ENCODE measurements at places on chromosomes 1 and 21.

- DNase-seq: no peak
Observed at GRCh38 chr1:11462224-11462923, 16.6 kb upstream of the DISP3 start.

- no peak for DNase-seq
Observed at GRCh38 chr21:36115138-36115730, 19.6 kb upstream of the CBR3 start.

DNA sequence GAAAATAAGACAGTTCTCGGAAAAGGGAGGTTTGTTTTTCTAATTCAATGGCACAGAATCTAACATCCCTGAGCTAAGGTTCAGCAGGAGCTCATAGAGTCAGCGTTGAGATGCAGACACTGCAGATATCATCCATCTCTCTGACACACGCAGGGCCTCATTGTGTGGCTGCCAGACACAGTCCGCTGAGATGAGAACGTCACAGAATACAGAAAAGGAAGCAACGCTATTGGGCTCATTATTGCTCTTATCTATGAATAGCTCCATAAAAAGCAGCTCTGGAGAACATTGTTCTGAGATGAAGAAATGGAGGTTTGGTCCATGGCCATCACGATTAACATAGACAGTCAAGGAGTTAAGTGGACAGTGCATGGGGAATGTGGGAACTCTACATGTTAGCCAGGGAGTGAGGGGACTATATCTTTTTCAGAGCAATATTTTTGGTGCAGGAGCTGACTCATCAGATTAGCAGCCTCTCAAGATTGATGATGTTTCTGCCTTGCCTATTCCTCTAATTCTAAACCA lies 771.6 kb upstream of the CXADR start:
- DNase-seq: no peak

DNA sequence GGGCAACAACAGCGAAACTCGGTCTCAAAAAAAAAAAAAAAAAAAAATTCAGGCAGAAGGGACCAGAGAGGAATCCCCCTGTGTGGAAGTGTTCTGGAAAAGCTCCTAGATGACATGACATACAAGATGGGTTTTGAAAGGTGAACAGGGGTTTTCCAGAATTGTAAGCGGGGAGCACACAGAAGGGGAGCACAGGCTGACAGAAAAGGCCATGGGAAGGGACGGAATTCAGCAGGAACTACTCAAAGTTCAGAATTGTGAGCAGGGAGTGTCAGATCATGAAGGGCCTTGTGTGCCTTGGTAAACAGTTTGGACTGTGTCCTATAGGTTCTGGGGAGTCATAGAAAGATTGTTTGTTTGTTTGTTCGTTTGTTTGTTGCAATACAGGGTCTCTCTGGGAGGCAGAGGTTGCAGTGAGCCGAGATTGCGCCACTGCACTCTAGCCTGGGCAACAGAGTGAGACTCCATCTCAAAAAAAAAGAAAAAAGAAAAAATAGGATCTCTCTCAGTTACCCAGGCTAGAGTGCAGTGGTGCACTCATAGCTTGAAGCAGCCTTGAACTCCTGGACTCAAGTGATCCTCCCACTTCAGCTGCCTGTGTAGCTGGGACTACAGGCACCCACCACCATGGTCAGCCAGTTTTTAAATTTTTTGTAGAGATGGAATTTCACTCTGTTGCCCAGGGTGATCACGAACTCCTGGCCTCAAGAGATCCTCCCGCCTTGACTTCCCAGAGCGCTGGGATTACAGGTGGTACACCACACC lies 1.2 kb upstream of the RHBDL2 start:
- no peak for DNase-seq

- DNase-seq: no peak
Observed at GRCh38 chr1:3064901-3065300, 4.1 kb upstream of the PRDM16 start.

- no peak for DNase-seq
Observed at GRCh38 chr1:6519491-6519934, 28.0 kb upstream of the PLEKHG5 start.

- DNase-seq: no peak
Observed at GRCh38 chr1:20588634-20589225, at the start of gene CDA. CDA (plus strand) TSS chr1:20589097; CDS start chr1:20589130, 33 bp downstream.

DNA sequence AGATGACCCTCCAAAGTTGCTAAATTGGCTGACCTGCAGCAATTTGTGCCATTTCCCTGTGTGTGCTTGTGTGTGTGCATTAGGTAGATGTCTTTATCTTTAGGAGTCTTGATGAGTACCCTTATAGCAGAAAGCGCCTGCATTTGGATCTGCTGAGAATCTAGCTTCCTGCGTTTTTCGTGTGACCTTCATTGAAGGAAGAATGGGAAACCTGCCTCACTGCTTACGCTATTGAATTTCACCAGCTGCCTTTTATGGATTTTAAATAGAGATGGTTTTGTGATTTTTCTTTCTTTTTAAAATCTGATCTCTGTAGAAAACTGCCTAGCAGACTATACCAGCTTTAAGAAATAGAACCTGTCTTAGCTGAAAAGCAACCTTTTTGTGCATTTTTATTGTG lies 124.5 kb downstream of the CACHD1 start:
- no peak for DNase-seq

- no peak for DNase-seq
Observed at GRCh38 chr1:22184892-22185612, 42.2 kb upstream of the WNT4 start.

DNA sequence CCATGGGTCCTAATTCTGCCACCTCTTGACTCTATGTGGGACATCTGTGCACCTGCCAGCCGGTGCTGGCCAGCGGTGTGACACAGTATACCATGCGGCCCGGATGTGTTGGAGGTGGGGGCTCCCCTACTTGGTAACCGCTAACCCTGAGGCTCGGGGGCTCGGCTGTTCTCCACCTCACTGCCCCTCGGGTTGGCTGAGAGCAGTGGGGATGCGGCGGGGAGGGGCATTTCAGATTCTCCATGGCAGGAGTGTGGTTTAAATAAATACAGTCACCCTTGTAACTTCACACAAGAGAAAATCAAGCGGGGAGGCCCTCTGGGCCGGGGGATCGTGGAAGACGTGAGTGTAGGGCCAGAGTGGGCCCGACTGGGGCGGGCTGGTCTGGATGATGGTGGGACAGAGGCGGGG lies 11.0 kb downstream of the KRTAP10-1 start:
- DNase-seq: no peak

GRCh38 chr1:14585728-14586127 lies 12.8 kb upstream of the KAZN start:
- DNase-seq: no peak
